Left colon (tissue), 2 donors: ENCODE measurements at places on chromosomes 13 and 19. TPM values are rescaled to one million over a fixed set of nuclear protein-coding genes. Genes with fewer than 3 reads are reported as not detected.
A peak's percentile ranks its signal among the peaks of the same experiment; 100 is the strongest.

DNA sequence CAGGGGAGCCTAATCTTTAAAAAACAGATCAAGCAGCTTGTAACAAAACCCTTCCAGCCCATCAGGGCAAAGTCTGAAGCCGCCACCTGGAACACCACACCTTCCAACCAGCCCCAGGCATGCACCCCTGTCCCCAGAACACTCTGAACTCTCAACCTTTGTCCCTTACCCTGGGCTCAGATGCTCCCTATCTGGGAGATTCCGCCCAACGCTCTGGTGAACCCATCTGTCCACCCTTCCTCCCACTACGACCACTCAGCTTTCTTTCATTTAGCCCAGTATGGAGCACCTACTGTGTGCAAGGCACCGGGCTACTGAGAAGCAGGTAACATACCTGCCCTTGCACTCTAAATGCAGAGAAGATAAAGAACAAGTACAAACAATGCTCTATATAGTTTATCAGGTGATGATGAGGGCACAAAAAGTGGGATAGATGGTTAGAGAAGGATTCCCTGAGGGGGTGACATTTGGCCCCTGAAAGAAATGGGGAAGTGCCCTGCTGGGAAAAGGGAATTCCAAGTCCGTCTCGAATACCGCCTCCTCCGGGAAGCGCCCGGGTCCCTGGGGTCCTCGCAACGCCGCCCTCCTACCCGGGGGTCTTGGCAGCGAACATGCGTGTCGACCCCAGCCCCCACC, 629 bp downstream of the PEPD start:
- peak; percentile 19 for DNase-seq

DNA sequence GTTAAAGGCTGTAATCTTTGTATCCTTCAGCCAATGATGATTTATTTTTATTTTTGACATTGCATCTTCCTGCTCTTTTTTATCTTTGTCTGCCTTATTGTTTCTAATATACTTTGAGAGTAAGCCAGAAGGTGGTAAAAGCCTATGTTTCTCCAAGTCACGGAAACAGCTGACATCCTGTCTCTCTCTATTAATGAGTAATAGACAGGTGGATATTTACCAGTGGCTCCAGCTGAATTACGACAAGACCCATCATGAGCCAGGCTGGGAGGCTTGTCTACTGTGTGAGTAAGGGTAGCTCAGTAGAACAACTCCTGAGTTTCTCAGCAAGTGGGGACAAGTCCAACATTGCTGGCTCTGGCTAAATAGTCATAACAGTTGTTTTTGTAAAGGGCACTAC, 166.6 kb downstream of the NDFIP2 start:
- no peak for DNase-seq

DNA sequence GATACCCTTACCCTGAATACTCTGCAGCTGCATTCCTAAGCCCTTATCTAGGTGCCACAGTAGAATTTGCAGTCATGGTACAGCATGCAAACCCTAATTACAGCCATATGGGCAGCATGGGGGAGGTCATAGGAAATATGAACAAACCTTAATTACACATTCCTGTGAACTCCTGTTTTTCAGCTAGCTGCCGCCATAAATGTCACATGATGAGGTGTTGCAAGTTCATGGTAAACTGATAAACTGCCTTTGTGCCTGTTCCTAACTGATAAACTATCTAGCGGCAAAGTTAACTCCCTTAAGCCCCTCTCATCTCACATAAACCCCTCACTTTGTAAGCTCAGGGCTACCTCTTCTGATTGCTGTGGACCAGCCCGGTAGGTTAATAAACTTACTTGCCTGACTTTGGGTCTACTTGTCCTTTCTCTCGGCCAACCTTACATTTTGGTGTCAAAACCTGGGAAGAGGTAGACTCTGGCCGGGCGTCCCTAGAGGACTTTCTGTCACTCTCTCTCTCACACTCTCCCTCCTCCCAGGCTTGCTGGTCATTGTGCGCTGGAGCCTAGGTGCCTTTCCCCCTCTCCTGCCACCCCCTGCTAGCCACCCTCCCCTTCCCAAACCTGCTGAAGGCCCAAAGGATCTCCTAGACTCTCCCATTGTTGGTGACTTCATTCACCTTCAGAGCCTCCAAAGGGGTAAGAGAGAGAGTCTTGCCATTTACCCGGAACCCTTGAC, 43.3 kb downstream of the ZNF93 start:
- DNase-seq: no peak

GRCh38 chr13:111491659-111492058, 171.2 kb downstream of the TEX29 start:
- DNase-seq: no peak

GRCh38 chr19:10004617-10005016, 5.7 kb downstream of the COL5A3 start:
- no peak for DNase-seq

DNA sequence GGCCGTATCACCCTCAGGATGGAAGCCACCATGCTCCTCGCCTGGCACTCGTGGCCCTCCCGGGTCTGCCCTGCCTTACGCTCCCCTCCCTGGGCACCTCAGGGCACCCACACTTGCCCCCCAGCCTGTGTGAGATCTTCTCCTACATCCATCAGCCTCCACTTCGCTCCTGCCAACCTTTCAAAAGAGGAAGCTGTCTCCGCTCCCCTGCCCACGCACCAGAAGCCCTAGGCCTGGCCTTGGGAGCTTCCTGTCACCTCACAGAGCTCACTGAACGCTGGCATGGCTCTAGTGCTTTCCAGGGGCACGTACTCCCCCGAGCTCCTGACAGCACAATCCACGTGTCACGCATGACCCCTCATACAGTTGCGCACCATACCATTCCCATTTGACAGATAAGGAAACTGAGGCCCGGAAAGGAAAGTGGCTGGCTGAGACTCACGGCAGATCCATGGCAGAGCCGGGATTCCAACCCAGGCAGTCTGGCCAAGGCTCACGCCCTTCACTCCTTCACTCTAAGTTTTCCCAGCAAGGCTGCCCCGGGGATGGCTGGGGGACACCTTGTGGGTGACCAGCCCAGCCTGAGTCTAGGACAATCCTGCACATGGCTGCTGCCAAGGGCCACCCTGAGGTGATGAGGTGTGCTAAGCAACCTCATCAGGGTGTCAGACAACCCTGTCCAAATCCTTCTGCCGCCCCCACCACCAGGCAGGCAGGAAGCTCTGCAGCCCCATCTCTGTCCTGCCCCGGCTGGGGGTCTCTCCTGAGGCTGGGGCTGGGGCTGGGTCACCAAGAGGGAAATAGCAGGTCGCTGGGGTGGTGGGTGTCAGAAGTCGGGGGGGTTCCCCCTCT, 19.3 kb downstream of the PPP1R12C start:
- DNase-seq: no peak

DNA sequence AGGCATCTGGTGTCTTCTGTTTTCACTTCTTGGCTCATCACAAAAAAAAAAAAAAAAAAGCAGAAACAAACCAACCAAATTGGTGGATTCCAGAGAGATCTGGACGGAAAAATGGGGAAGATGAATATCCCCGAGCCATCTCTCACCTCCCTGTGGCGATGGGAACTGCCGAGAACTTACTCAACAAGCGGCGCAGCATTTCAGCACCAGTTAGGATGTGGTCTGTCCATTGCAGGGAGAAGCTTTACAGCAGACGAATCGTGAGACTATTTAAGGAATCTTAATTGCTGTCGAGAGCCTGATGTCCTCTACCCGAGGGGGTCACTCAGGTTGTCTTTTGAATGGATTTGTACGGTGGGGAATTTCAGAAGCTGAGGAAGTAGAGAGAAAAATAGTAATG, 17.3 kb upstream of the KDM4B start:
- DNase-seq: no peak

DNA sequence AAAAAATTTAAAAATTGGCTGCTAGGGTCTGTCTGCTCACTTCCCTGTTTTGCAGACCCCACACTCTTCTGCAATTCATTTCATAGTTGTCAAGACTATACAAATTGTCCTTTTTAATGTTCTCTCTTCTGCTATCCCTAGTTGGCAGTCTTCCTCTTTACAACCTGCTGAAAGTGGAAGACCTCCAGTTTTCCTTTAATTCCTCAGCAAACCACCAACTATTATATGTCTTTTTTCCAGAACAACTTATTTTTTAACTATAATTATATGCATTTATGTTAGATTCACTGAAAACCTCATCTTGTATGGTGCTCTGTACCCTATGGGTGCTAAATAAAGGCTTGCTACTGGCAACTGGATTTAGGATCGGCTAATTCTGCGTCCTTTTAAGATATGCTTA, 1.1 kb upstream of the PHF11 start:
- no peak for DNase-seq

The PGLYRP1 gene
- not detected for total RNA-seq

The TGFBR3L gene
- total RNA-seq: 0.53 TPM

The GIPC3 gene
- total RNA-seq: 0.24 TPM

The LSM4 gene
- total RNA-seq: 148 TPM

The GJB6 gene
- total RNA-seq: not detected

The RNF113B gene
- not detected for total RNA-seq
